Fibroblast of pulmonary artery (primary cell): ENCODE measurements at places on chromosomes 11 and 22.

GRCh38 chr11:10629411-10630002 is 61.0 kb upstream of the LYVE1 start:
- no peak for DNase-seq

DNA sequence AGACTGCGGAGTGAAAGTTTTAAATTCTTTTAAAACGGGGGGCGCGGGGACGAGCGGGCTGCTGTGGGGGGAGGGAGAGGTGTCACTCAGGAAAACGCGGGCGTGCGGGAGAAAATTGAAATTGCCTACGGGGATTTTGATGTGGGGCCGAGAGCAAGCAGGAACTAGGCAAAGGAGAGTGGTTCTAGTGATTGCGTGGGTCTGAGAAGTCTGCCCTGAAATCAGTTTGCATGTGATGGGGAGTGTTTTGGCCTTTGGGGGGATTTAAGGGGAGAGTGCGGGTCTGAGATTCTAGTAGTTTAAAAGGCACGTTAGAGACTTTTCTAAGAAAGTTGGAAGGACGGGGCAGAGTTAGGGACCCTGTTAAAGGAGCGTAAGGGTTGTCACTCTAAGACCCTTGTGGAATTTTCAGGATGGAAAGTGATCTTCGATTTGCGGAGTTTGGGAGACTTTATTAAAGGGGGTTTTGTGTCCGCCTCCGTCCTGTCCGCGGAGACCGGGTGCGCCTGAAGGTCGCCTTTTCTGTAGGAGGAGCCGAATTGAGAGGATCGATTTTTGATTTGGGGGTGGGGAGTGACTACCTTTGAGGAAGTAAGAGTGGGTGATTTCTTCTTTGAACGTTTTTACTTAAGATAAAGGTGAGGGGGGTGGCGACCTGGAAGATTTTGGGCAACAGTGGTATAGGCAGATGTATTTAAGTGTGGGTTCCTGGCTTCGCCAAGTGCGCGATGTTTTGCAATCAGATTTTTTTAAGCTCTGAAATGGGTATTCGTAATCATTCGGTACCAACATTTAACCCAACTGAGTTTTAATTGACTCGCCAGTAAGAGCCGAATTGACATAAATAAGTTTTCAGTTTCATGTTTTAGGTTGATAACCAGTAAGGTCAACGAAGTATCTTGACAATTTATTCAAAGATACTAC is 1.1 kb downstream of the EED start:
- DNase-seq: peak; percentile 18

DNA sequence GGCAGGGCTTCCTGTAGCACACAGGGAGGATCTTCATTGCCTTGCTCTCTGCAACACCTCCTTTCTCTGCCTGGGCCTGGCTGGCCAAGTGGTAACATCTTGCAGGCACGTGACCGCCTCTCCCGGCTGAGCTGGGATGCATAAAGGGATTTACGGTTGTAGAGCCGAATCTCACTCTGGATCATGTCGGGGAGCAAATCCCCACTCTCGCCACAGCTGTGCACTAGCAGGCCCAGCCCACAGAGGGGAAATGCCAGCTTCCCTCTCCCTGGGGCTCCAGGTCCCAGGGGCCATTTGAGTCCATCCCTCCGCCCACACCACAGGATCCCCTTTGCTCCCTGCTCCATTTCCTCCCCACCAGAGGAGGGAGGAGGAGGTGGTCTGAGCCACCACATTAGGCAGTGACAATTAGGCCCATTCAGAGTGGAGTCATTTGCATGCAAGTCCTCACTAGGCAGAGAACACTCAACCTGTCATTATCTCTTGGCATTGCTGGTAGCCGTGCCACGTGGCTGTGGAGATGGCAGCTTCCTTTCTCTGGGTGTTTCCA is 196.7 kb downstream of the DSCAML1 start:
- DNase-seq: no peak

DNA sequence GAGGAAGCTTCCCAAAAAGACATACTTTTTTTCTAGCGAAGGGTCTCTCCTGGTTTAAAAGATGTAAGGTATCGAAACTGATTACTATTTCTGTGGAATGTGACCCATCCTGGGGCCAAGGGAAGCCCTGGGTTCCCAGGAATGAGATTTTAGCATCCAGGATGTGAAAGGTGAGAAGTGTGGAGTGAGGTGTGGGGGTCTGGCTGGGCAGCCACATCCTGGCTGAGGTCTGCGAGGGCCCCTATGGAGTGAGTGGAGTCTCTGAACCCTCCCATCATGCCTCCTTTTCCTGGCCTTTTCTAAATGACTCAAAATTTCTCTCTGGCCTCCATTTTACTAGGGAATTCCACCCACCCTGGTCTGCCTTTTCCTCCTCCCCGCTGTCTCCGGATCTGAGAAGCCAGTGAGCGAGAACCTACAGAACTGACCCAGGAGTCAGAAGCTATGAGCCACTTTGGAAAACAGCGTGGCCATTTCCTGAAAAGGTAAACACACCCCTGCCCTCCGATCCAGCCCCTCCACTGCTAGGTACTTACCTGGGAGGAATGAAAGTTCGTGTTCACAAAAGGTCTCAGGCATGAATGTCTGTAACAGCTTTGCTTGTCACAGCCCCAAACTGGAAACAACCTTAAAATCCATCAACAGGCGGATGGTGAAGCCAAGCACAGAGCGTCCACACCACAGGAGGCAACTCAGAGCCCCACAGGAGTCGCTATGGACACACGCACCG is 27.7 kb upstream of the SHANK2 start:
- no peak for DNase-seq

DNA sequence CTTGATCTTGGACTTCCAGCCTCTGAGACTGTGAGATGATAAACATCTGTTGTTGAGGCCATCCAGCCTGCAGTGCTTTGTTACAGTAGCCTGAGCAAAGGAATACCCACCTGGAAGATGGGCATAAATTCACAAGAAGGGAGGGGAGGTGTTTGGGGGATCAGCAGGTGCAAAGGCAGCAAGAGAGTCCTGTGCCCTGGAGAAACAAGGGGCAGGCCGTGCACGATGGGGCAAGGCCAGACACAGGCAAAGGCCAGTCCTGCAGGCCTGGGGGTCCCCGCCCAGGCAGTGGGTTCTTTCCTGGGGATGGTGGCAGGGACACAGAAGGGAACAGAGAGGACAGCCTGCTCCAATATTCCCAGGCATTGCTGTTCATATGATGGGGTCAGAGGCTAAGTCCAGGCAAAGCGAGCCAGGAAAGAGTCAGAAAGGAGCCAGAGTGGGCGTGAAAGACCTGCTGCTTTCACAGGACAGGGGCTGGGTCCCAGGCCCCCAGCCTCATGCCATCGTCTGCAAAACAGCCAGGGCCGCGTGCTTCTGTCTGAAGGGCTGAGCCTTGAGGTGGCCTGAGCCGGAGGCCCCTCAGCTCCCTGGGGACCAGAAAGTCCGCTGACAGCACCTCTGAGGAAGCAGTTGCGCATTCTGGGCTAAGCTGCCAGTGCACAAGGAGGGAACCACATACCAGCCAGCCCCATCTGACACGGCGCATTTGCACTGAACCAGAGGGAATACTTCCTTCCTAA is 48.8 kb downstream of the MYEOV start:
- DNase-seq: no peak

DNA sequence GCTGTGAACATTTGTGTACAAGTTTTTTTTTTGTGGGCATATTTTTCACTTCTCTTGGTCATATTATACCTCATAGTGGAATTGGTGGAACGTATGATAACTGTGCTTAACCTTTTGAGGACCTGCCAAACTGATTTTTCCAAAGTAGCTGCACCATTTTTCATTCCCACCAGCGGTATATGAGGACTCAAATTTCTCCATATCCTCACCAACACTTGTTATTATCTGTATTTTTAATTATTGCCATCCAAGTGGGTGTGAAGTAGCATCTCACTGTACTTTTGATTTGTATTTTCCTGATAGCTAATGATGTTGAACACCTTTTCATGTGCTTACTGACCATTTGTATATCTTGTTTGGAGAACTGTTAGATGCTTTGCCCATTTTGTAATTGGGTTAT is 47.8 kb downstream of the CCDC15 start:
- no peak for DNase-seq
